NCI-H1694 (cell line): ENCODE measurements at places on chromosomes 2 and 18.

DNA sequence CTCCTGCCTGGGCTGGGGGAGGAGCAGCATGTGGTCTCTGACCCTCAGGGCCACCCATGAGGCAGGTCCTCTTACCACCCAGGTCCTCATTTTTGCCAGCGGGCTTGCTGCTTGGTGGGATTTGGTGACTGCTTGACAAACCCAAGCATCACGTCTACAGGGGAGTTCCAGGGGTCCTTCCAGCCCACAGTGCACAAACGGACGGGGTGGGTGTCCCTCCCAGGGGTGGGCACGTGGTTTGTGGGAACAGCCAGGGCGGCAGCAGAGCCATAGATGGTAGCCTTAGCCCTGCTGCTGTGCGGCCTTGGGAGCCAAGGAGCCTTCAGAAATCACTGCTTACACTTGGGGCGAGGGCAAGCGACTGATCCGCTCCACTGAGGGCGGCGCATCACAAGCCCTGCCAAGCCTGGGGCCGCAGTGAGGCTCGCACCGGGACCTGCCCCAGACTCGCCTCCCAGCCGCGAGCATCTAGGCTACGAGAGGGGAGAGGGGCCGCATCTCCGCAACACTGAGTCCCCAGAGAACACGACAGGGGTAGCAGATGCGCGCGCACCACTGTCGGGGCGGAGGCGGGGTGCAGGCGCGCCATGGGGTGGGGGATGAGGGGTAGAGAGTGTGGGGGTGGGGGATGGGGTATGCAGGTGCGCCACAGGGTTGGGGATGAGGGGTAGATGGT is 36.9 kb downstream of the SNED1 start:
- DNase-seq: no peak

GRCh38 chr2:3200420-3200939 is 177.1 kb downstream of the EIPR1 start:
- DNase-seq: no peak

DNA sequence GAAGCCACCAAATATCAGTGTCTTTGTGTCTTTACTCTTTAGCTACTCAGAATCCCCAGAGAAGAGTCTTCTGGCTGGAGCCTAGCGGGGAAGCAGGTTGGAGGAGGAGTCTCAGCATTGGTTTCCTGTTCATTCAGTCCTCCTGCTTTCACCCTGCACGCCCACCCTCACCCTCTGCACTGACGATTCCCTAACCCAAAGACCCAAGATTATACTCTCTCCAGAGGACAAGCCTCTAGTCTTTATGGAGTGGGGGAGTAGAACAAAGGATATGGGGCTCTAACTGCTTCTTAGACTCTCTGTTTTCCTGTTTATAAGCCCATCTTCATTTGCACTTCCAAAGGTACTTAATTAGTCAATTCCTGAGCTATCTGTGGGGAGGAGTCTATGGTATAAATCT is 338.8 kb downstream of the AGPS start:
- no peak for DNase-seq

DNA sequence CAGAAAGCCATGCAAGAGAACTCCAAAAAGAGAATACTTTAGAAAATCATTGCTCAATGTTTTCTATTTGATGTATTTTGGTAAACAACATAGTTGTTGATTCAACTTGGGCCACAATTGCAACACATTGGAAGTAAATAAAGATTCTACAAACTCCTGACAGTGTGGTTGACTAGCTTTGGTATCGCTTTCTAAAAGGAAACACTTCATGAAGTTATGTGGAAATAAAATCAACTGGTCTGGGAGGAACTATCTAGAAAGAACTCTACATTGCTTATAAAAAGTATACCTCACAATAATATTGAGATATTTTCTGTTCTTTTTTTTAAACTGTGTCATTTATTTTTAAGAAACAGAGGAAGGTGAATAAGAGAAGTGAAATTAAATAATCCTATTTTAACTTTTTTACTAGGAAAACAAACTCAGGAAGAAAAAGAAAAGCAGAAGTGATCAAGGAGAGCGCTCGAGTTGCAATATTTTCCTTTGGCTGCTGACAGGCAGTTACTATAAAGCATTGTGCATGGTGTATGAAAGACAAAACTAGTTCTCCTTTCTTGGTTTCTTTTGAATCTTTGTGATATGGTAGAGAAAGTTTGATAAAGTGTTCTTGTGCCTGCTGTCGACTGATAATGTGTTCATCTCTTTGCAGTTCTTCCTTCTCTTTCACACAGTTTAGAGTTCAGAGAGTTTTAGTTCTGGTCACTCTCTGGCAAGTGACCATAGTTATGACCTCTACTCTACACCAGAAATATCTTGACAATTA is 3.0 kb downstream of the DHRS9 start:
- no peak for DNase-seq

DNA sequence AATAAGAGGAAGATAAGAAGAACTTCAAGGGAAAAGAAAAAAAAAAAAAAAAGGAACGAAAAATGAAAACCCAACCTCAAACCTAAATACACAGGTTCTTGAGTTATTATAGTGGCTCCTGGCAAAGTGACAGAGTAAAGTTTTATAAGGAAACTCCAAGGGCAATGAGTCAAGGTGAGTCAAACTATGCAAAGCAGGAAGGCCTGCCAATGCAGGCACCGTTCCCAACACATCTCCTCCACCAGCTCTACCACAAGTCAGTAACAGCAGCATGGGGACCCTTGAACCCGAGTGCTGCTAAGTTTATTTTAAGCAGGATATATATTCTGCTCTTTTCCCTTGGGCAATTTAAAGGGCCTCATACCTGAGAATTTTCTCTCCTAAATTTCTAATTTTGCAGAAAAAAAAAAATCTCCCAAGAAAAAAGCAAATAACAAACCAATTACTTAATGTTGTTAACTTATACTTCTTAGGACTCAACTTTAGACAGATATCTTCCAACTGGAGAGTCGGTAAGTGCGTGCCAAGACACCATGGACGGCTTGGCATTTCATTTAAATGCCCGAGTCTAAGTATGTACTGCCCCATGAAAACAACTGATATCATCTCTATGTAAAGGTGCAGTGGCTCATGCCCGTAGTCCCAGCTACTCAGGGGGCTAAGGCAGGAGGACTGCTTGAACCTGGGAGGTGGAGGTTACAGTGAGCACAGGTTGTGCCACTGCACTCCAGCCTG is 75.7 kb upstream of the TFCP2L1 start:
- DNase-seq: no peak

GRCh38 chr18:50075772-50076171 is 119.2 kb downstream of the MYO5B start:
- DNase-seq: no peak

DNA sequence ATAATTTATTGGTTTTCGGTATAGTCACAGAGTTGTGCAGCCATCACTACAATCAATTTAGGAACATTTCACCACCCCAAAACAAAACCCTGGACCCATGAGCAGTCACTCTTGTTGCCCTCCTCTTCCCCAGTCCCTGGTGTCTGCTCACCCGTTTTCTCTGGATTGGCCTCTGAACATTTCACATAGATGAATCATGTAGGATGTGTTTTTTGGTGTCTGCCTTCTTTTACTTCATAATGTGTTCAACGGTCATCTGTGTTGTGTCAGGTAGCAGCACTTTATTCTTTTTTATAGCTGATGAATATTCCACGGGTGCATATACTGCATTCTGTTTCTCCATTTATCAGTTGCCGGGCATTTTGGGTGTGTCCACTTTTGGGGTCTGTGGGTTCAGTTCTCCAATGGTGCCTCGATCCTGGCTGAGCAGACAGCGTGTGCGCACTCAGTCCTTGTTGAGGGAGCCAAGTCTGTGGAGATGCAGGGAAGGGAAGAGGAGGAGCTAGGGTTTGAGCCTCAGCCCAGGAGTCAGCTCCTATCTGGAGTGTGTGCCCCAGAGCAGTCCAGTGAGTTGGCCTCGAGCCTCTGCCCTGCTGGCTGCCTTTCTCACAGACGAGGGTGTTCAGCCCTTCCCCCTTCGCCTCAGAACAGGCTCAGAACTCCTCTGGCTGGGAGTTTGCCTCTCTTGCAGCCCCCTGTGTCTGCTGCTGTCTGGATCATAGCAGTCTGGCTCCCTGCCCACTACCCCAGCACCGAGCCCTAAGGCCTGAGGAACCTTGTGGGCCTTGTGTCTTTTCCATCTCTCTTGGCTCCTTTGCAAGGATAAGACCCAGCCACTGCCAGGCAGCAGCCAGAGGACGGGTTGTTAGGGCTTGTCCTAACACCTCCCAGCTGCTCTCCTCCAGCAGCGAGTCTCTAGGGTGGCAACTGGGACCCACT is 18.0 kb downstream of the C2orf74 start:
- no peak for DNase-seq
